CD8-positive, alpha-beta T cell (primary cell): ENCODE measurements at places on chromosomes 12 and 14.

GRCh38 chr12:97594236-97595088 lies 131.9 kb downstream of the RMST start:
- DNase-seq, result no peak

- no peak for DNase-seq
These were observed 302.5 kb downstream of the NUAK1 start for GRCh38 chr12:105836242-105836622.

DNA sequence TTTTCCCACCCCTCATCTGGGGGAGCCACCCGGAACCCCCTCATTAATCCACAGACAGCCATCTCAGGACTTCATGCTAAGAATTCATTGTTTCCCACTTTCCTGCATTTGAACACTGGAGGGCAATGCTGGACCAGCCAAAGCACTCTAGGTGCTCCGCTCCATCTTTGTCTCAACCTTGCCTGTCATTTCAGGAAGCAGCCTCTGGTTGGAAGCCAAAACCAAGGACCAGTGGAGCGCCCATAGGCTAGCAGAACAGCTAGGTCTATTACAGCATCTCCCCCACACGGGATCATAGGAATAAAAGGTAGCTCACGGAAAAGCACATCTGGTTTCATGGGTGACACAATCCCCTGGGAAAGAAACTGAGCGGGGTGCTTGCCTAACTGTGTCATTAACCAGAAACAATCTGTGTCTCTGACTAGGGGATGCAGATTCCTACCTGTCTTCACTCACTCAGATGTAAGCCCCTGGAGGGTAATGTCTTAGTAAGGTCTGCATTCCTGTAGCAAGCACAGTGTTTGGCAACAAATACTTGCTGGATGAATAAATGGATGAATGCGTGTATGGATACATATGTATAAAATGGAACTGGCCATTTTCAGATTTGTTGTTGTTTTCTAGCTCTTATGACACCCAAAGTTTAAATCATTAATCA lies 197.0 kb downstream of the DAD1 start:
- no peak for DNase-seq

GRCh38 chr12:108046135-108046534 lies 83.0 kb upstream of the WSCD2 start:
- no peak for DNase-seq

DNA sequence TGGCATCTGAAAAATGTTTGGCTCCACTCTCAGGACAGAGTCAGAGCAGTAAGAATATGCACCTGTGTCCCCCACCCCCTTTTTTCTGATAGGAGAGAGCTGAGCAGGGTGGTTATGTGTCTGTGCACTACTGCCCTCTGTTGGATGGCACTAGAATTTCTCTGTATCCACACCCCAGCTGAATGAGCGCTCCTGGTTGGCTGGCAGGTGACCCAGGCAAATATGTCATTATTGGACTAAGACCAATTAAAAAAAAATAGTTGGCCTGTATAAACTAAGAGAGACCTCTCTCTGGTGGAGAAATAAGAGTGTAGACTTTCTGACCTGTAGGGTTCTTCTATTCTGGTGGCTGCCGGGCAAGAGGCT lies 107.0 kb downstream of the PTCSC3 start:
- DNase-seq, result peak; percentile 9

GRCh38 chr12:78447373-78447772 lies 417.2 kb upstream of the SYT1 start:
- DNase-seq, result no peak

- no peak for DNase-seq
These were observed 982 bp downstream of the BCL7A start for GRCh38 chr12:122022393-122023338.

DNA sequence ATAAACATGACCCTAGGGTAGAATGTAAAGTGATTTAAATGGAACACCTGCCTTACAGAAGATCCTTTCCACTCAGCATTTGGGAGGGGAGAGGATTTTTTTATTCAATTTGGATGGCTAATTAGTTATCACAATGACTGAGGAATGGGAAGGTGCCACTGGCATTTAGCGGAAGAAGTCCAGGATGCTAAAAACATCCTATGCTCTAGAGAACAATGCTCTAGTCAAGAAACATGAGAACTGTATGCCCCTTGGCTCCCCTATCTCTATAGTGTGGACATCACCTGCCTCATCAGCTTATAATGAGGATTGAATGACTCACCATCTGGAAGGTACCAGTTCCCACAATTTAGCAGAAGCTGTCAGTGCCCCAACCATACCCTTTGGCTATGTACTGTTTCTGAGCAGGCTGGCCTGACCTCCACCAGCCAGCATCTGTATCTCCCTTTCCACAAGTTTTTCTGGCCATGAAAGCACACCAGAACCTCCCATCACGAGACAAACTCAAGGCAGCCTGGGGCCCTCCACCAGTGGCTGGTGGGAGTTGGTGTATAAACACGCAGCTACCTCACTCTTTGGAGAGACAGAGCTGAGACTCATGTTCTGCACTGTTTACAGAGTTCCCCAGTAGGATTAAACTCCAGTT lies 109.7 kb upstream of the VASH1 start:
- DNase-seq, result no peak

DNA sequence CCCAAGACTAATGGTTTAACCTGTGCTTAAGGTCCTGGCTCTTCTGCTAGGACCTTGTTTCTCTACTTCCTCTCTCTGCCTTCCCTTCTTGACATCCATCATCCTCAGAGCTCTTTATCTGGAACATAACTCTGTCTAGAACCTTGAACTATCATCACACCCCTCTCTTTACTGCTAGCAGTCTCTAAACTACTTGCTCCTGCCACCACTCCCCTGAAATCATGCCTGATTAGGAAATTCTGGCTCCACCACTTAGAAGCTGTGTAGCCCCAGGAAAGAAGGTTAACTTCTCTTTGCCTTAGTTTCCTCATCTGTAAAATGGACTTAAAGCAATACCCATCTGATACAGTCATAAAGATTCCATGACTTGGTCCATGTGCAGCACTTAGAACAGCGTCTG lies 9.1 kb downstream of the SLC38A1 start:
- no peak for DNase-seq

DNA sequence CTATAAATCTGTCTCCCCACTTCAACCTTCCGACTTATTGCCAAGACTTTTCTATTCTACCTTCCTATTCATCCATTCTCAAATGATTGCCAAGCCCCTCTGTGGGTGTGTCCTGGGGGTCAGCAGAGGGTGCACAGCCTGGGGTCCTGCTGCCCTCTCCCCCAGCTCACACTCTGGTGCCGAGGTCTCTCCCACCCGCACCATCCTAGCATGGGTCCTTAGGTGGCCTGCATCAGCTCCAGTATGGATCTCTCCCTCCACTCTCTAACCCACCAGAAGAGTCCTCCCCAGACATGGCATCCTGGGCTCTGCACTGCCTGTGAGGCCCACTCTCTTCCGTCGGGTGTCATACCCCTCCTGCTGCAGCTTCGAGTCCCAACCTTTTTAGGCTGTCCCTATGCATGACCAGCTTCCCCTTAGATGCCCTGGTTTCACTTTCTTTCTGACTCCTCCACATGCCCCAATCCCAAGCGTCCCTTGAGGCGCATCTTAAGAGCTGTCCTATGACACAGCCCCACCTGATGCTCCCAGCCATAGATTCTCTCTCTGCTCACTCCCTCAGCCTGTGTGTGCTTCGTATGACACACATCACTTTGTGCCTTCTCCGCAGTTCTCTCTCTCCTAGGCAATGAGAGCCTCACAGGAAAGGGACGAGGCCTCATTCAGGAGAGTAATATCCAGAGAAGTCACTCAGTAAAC lies 43.9 kb downstream of the GIT2 start:
- DNase-seq, result no peak

DNA sequence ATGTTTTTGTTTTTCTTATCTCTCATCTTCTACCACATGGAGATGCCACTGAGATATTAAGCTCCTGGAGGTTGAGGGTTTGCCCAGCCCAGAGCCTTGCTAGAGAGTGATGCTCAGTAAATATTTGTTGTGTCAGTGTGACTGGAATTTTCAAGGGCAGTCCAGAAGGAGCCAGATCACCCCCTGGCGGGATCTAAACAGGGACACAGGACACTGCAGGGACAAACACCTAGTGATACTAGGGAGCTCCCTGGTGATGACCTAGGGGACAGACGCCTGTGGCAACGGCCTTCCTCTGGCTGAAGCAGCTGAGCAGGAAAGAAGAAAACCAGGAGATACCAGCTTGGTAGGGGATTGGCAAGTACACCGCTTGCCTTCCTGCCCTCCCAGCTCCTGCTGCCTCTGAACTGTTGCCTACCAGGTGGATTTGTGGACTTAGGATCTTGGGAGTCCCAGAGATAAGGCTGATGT lies 714.4 kb upstream of the TBX3 start:
- DNase-seq, result no peak

GRCh38 chr12:107442326-107442987 lies 243.1 kb upstream of the PWP1 start:
- DNase-seq, result no peak

GRCh38 chr14:100067971-100068959 lies 3.0 kb downstream of the EVL start:
- DNase-seq, result peak; percentile 96

DNA sequence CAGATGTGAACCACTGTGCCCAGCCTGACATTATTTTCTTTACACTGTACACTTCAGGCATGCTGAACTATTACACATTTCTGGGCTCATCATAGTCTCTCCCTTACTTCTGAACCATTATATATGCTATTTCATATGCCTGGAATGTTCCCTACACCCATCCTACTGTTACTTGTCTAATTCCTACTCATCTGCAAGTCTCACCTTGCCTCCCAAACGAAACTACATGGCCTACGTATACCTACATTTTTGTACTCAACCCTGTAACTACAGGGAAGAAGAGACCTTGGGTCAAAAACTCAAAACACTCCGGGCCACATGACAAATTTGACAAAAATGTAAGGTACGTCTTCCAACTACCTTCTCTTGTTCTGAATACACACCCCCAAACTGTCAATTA lies 9.5 kb upstream of the EEA1 start:
- DNase-seq, result no peak

GRCh38 chr12:69511016-69511415 lies 40.8 kb downstream of the FRS2 start:
- no peak for DNase-seq

GRCh38 chr12:61267474-61267873 lies 992.7 kb upstream of the USP15 start:
- no peak for DNase-seq

DNA sequence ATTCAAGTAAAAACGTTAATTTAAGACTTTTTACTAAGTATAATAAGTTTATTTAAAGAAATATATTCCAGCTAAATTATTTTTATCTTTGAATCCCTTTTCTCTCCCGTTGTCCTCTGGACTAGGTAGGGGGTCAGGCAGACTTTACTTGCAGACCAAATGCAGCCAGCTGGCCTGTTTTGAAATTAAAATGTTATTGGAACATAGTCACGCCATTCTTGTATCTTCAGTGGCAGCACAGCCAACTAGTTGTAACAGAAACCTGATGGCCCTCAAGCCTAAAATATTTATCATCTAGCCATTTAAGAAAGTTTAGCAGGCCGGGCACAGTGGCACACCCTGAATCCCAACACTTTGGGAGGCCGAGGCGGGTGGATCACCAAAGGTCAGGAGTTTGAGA lies 52.7 kb downstream of the BCAT1 start:
- DNase-seq, result no peak

- DNase-seq, result peak; percentile 34
These were observed 962 bp downstream of the LEMD3 start for GRCh38 chr12:65170209-65170881.

DNA sequence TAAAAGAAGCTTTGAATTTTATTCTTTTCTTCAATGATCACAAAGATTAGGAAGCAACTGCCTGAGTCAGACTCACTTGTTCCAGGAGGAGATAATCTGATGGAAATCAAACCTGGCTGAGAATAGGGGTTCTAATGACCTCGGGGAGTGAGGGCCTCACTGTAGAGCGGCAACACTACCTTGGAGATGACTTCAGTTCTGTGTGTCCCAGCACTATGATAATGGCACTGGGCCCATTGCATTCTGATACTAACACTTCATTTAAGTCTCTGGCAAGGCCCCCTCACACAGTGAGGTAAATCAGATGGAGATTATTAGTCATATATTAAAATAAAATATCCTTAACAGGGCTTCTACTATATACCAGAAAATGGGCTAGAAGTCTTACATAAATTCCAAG lies 233.3 kb upstream of the EGLN3 start:
- no peak for DNase-seq

DNA sequence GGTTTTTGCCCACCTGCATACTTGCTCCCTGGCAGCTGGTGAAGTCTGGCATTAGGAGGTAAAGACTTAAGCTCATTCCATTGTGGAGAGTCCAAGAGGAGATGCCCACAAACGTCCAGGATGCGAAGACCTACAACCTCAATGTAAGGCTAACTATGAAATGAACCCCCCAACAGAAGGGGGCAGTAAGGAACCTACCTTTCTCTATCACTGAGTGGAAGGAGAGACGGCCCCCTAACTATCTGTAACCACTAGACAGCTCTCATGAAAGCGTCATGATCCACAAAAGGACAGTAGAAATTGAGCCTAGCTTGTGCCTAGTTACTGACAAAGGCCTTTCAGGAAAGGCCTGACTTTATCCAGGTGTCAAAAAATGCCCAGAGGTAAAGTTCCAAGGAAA lies 55.3 kb downstream of the ZFYVE21 start:
- DNase-seq, result no peak

DNA sequence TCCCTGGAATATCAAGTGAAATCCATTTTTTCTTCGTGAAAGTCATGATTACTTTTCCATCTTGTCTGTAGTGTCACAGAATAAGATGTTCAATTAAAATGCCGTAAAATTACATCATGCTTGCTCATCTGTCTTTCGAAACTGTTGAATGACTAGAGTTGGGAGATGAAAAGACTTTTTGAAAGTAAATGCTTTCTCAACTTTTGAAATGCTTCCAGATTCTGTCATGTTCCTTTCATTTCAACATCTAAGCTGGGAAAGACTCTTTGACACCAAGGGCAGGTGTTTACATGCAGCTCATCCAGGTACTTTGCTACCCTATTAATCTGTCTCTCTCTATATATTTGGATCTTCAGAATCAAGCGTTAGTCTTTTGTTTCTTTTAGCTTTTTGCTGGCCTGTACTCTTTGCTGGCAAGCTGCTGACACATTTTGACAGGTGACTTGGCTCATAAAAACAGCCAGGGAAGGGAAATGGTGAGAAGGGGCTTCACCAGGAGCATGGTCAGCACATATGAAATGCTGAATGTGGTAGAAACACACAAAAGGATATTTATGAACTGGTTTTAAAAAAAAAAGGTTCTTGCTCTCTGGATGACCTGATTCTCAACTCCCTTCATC lies 77.0 kb upstream of the METAP2 start:
- DNase-seq, result no peak

DNA sequence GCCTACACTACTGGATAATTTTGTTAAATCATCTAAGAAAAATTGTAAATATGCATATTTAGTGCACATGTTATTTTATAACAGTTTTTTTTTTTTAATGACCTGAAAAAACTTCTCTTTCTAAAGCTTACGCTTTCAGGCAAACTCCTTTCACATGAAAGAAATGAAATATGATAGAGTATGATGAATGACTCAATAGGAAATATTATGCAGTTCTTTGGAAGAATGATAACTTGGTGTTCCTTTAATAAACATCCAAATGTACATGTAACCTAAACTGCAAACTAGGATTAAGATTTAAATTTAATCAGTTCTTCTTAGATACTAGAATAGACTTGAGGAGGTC lies 136.6 kb downstream of the FGD4 start:
- no peak for DNase-seq
